ENCODE measurements at places on chromosomes 12 and 14. TPM values are rescaled to one million over a fixed set of nuclear protein-coding genes. Genes with fewer than 3 reads are reported as not detected.

DNA sequence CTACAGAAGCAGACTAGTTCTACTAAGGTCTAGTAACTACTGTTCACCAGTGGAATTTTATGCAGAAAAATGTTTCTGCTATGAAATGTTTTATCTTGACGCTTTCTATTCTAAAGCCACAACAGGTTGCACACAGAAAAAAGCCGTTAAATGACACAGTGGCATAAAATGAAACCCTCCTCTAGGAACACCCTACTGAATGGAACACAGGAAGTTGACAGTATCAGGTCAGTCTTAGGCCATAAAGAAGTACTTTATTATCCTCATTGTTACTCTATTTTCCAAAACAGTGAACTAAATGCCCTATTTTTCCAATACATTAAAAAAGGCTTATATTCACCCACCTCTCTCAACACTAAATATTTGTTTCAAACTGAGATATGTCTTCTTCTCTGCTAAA lies 21.9 kb downstream of the EPS8 start:
- DNase-seq, result no peak

GRCh38 chr12:117034701-117035151 lies 64.5 kb downstream of the TESC start:
- DNase-seq, result no peak

GRCh38 chr14:58733451-58734208 lies 95.9 kb downstream of the DACT1 start:
- no peak for DNase-seq

DNA sequence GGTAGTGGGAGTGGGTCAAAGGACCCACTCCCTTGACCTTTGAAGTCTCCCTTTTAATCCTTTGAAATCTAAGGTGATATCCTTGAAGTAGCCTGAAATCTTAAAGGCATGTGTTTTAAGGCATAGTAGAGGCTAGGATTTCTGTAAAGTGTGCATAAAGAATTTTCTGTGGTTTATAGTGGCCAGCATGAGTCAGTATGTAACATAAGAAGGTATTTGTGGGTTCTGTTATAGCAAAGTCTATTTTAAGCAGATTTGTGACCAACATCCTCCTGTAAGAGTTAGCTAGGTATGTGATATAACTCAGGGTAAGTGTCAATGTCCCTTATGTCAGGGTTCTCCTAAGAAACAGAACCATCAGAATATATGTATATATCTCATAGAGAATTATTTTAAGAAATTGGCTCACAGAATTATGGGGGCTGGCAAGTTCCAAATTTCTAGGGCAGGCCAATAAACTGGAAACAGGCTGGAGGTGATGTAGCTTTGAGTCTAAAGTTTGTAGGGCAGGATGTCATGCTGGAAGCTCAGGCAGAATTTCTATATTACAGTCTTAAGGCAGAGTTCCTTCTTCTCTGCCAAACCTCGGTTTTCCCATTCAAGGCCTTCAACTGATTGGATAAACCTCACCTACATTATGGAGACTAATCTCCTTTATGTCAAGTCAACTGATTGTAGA lies 18.7 kb upstream of the EPYC start:
- DNase-seq, result no peak

DNA sequence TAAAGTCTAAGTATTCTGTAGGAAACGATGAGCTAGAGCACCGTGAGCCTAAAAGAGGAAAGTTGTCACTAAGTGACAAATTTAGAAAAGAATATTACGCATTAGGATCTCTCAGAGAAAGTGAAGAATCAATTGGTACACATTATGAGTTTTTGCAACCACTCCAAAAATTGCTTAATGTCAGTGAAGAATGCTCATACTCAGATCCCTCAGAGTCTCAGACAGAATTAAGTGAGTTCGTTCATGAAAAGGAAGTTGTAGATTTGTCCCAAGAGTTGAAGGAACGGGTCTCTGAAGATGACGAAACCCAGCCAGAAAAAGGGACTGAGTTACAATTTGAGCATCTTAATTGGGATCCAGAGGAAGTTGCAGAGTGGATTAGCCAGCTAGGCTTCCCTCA lies 1.5 kb downstream of the SAMD15 start:
- DNase-seq, result no peak

TMCC3 gene
- 10.6 TPM for polyA plus RNA-seq

P2RX2 gene
- polyA plus RNA-seq, result not detected

GRCh38 chr12:93407054-93407962 lies 29.6 kb downstream of the NUDT4 start:
- DNase-seq, result no peak

DNA sequence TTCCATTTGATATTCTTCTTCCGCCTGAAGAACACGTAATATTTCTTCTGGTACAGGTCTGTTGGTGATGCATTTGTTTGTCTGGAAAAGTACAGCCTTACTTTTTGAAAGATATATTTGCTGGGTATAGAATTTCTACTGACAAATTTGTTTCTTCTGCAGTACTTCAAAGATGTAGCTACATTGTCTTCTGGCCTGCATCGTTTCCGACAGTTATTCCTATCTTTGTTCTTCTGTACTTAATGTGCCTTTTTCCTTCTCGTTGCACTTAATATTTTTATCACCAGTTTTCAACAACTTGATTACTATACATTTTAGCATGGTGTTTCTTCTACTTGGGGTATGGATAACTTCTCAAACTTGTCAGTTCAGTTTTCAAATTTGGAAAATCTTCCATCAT lies 47.1 kb downstream of the SENP1 start:
- DNase-seq, result no peak

DNA sequence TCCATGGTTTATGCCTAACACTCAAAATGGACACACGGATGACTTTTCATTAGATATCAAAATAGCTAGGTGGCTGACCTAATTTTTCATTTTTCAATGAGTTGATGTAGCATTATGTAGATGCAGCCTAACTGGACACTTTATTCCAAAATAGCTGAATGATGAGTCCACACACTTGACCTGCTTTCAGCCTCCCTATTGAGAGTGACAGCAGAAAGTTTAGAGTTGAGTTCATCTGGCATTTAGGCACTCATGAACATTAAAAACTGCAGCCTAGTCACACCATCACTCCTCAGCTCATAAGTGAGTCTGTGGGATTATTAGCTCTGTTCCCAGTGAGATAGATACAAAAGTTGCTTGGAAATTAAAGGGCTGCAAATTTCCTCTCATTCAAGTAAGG lies 307.3 kb upstream of the PRKD1 start:
- no peak for DNase-seq

Data from psoas muscle (tissue), 8 donors.